ENCODE measurements at places on chromosomes 1 and 21. TPM values are rescaled to one million over a fixed set of nuclear protein-coding genes. Genes with fewer than 3 reads are reported as not detected.

GRCh38 chr1:18354612-18355011 is 126.1 kb upstream of the KLHDC7A start:
- H3K27ac ChIP-seq, result no peak overlapping the region
- no peak overlapping the region for H3K4me3 ChIP-seq
- DNase-seq, result no peak
- H3K27me3 ChIP-seq, result no peaks in the 10 kb centered on the region

- no peak overlapping the region for H3K27ac ChIP-seq
- no peaks in the 10 kb centered on the region for H3K27me3 ChIP-seq
- no peak for DNase-seq
- no peak overlapping the region for H3K4me3 ChIP-seq
Measured at GRCh38 chr1:65045022-65045817, 78.9 kb upstream of the JAK1 start.

DNA sequence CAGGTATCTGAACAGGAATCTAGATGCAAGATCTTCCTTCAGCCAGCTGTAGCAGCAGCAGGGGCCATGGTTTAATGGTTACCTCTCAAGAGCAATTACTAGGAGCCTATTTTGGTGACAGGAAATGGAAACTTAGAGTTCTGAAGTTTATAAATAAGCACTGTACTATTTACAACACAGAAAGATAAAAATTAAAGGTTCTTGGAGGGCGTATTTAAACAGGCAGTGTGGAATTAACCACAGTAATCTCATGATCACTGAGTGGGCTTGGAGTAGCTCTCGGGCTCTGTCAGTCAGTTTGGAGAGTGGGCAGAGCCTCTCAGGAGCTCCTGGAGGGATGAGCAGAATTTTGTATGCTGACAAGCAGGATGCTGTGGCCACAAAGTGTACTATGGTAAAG is 10.2 kb upstream of the FCRL5 start:
- H3K27me3 ChIP-seq, result peaks cover 11% of the 10 kb centered on the region
- H3K36me3 ChIP-seq, result no peaks in the 10 kb centered on the region
- no peaks in the 10 kb centered on the region for H3K4me1 ChIP-seq
- H3K4me3 ChIP-seq, result no peak overlapping the region
- no peak overlapping the region for H3K27ac ChIP-seq

- no peaks in the 10 kb centered on the region for H3K36me3 ChIP-seq
- no peaks in the 10 kb centered on the region for H3K4me1 ChIP-seq
- no peak overlapping the region for H3K4me3 ChIP-seq
- no peaks in the 10 kb centered on the region for H3K27me3 ChIP-seq
- no peak overlapping the region for H3K27ac ChIP-seq
- DNase-seq, result no peak
Measured at GRCh38 chr21:14548779-14549178, 2.7 kb upstream of the SAMSN1 start.

GRCh38 chr1:24925082-24925779 is 4.8 kb downstream of the RUNX3 start:
- DNase-seq, result no peak
- H3K27me3 ChIP-seq, result peaks cover 79% of the 10 kb centered on the region
- peaks cover 8% of the 10 kb centered on the region for H3K4me1 ChIP-seq

DNA sequence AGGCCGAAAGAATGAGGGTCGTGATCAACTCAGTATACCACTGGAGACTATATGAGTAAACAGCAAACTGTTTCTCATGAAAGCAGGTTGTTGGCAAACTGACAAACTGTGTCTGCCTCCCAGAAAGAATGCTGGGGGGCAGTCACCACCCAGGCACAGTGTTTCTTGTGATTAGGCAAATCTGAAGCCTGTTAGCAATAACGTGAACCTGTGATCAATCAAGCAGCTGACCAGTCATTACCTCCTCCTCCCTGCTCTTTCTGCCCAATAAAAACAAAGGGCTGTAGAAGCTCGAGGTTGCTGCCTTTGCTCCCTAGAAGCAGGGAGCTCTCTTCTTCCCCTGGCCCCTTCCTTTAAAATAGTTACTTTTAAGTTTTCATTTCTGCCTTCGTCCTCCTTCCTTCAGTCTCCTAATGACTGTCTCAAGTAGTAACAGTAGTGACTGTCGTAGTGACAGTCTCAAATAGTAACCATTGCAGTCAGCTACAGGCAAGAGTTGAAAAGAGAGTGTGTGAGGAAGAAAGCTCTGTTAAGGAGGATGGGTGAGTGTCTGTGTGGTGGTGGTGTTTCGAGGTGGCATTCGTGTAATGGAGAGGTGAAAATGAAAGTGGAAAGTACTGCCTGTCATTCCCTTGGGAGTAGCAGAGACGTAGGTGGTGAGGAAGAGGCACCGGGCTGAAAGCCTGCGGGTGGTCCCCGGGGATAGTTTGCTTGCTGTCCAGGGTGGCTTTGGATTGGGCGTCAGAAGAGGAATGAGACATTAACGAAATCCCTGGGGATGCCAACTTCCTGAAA is 14.5 kb downstream of the HHAT start:
- DNase-seq, result no peak
- peak overlapping the region; percentile 53 for H3K4me3 ChIP-seq
- H3K36me3 ChIP-seq, result no peaks in the 10 kb centered on the region
- peaks cover 5% of the 10 kb centered on the region for H3K4me1 ChIP-seq

The DCST2 gene
- not detected for total RNA-seq

The OR4F29 gene
- total RNA-seq, result not detected

The KLHDC8A gene
- 0.69 TPM for total RNA-seq

The ABCD3 gene
- 25.0 TPM for total RNA-seq
